ENCODE measurements at places on chromosomes 12 and 14.

GRCh38 chr14:58656671-58657411 is 19.1 kb downstream of the DACT1 start:
- no peak for DNase-seq

- DNase-seq: no peak
These were observed 18.2 kb downstream of the GLT1D1 start for GRCh38 chr12:128871516-128871892.

DNA sequence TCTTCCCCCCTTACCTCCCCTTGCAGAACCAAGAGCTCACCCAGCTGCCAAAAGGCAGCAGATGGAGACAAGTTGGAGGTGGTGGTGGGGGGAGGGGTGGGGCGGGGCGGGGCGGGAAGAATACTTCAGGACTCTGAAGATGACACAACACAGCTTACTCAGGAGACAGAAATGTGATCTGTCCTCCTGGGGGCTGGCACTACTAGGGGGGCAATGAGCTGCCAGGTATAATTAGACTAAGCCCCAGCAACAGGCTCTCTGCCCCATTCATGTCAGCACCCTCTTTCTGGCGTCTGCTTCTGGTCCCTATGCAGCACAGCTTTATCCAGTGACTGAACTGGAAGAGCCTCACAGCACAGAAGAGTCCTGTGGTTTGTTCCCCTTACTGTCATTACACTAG is 407.0 kb downstream of the MED13L start:
- no peak for DNase-seq

- no peak for DNase-seq
These were observed 5.2 kb downstream of the DCN start for GRCh38 chr12:91177381-91177780.

- no peak for DNase-seq
These were observed 58.7 kb downstream of the SSH1 start for GRCh38 chr12:108798551-108799221.

DNA sequence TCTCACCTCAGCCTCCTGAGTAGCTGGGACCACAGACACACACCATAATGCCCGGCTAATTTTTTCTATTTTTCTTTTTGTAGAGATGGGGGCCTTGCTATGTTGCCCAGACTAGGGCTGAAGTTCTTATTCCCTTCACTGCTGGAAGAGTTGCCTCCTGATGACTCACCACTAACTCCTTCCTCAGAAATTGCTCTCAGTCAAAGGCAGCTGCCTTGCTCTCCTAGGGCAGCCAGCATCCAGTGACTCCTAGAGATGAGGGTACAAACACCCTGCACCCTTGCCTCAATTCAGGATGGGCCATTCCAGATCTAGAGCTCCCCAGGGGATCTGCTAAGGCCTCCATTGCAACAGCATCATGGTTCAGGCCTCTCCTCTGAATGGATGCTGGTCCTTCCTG is 54.0 kb upstream of the RASSF8 start:
- no peak for DNase-seq

- no peak for DNase-seq
These were observed 501.9 kb downstream of the TRHDE start for GRCh38 chr12:72774023-72774422.

DNA sequence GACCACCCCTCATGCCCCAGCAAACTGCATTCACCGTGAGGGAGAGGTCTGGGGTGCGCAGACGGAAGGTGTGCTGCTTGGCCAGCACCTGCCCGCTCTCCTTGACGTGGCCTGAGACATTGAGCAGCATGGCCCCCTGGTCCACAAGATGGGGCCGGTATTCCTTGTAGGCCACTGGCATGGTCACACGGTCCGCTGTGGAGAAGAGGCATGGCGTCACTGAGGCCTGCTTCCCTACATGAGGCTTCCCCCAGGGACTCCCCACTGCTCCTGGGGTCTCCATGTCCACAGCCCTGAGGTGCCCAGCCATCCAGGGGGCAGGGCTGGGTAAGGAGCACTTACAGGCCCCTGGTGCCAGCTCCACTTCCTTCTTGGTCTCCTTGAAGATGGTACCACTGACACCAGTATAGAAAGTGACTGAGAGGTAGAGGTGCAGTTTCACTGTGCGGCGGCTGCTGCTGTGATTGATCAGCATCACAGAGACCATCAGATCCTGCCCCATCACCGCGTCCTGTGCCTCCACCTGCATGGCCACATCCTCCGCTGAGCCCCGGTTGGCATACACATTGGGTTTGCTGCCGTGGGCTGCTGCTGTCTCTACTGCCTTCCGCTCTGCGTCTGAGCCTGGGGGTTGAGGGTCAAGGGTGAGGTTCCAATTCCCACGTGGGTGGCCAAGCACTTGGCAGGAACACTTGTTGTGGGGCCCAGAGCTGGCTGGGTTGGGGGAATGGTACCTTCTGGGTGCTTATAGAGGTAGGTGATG is 8.2 kb downstream of the TGM1 start:
- DNase-seq: no peak

DNA sequence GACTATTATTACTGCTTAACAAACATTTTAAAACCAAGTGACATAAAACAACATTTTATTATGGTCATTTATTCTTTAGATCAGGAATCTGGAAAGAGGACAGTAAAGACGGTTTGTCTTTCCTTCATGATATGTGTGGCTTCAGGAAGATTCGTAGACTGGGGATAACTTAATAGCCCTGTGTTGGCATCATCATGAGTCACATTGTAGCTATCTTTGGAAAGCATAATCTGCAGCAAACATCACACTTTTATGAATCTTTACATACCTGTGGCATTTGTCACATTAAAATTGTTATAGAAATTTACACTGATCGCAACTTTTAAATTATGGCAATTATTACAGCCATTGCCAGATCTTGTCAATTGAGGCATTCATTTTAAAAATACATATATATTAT is 397.1 kb downstream of the NOVA1 start:
- no peak for DNase-seq

DNA sequence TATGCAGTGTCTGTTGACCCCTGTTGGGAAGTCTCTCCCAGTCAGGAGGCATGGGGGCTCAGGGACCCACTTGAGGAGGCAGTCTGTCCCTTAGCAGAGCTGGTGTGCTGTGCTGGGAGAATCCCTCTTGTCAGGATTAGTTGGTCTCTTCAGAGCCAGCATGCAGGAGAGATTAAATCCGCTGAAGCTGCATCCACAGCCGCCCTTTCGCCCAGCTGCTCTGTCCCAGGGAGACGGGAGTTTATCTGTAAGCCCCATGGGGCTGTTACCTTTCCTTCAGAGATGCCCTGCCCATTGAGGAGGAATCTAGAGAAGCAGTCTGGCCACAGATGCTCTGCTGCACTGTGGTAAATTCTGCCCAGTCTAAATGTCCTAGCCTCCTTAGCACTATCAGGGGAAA is 13.1 kb upstream of the KLRC1 start:
- no peak for DNase-seq

DNA sequence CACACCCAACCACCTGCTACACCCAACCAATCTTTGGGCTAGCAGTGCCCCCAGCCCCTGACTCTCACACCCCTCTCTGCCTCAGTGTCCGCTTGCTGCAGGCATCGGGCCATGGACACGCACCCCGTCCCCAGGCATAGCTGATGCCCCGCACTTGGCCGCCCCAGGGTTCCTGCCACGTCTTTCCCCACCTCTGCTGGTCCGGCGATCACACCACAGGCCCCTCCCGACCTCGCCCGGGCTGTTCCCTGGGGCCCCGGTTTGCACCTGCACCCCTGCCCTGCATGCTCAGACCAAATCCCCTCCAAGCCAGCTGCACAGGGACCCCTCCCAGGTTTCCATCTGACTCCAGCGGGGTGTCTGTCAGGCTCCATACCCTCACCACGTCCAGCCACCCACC is 38.3 kb downstream of the BEGAIN start:
- no peak for DNase-seq

DNA sequence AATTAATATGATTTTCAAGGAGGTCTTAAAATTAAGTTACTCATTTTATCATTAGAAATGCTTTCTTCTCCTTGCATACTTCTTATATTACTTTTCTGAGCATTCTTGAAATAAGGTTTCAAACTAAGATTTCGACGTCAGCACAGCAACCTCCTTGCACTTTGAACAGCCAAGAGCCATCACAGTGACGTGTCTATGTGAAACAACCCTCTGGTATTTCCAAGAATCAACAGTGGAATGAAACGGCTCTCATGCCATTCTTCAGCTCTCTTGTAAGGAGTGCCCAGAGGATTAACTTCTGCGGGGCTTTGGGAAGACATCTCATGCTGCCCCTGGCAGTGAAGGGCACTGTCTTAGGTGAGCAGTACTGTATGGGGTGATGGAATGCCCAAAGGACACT is 109.2 kb downstream of the EFCAB11 start:
- DNase-seq: no peak

DNA sequence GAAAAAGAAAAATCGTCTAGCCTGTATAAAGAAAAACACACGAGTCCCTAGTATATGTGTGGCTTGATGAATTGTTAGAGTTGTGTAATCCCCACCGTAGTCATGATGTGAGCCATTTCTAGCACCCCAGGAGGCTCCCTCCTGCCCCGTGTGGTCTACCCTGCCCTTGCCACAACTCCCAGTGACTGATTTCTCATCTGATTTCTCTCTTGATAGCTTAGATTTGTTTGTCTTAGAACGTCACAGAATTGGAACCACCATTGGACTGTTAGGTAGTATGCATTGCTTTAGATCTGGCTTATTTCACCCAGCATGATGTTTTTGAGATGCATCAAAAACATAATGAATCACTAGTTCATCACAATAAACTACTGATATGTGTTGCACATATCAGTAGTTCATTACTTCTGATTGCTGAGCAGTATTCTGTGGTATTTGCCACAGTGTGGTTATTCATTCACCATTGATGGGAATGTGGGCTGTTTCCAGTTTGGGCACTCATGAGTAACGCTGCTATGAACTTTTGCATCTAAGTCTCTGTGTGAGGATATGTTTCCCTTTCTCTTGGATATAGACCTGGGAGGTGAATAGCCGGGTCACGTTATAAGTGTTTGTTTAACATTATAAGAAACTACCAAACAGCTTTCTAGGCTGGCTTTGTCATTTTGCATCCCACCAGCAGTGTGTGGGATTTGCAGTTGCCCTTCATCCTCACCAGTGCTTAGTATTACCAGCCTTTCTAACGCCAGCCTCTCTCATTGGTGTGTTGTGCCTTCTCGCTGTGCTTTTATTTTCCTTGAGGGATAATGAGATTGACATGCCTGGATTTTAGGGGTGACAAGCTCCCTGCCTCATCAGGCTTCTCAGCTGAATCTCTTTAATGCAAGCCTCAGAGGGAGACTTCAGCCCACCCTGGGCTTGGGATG is 31.9 kb upstream of the NCOR2 start:
- DNase-seq: no peak
